ENCODE measurements at places on chromosomes 16 and 17.

GRCh38 chr17:78507526-78507925 is 69.7 kb downstream of the DNAH17 start:
- DNase-seq, result no peak

- no peak for DNase-seq
These were observed 79.9 kb downstream of the GPRC5B start for GRCh38 chr16:19804538-19805323.

- DNase-seq, result no peak
These were observed 23.4 kb downstream of the C17orf67 start for GRCh38 chr17:56810343-56810742.

GRCh38 chr17:49889500-49889899 is 41.6 kb upstream of the TAC4 start:
- no peak for DNase-seq

GRCh38 chr17:10702574-10702973 is 5.2 kb downstream of the ADPRM start:
- DNase-seq, result no peak

DNA sequence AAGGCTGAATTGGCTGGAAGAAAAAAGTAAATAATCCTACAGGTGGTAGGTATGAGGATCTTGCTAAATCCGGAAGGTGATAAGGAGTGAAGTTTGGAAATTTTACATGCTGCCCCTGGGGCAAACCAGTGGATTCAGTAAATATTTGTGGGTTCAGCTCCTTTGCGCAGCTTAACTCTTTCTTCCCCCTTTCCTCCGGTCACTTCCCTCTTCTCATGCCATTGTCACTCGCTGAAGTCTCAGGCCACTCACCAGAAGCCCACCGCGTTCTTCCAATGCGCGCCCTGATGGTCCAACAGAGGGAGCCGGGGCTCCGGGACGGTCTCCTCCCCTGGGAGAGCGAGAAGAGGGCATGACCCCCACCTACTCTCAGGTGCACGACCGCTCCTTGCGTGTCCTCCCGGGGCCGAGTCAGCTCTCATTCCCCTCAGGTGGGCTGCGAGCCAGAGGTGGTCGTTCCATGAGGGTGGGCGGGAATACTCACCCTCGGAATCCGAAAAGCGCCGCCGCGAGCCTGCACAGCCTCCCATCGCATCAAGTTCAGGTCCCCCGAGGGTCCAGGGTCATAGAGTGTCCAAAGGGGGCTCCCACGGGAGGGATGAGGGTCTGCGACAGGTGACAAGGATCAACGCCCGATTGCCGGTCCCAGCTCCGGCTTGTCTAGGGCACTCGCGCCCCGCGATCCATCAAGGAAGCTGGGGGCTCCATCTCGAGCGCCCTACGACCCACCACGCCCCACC is 474 bp downstream of the CLN3 start:
- DNase-seq, result peak; percentile 32
